ENCODE measurements at places on chromosomes 2 and 18.
A peak's percentile ranks its signal among the peaks of the same experiment; 100 is the strongest.

GRCh38 chr18:55858661-55859515 is 270.9 kb upstream of the TCF4 start:
- peak; percentile 61 for DNase-seq

DNA sequence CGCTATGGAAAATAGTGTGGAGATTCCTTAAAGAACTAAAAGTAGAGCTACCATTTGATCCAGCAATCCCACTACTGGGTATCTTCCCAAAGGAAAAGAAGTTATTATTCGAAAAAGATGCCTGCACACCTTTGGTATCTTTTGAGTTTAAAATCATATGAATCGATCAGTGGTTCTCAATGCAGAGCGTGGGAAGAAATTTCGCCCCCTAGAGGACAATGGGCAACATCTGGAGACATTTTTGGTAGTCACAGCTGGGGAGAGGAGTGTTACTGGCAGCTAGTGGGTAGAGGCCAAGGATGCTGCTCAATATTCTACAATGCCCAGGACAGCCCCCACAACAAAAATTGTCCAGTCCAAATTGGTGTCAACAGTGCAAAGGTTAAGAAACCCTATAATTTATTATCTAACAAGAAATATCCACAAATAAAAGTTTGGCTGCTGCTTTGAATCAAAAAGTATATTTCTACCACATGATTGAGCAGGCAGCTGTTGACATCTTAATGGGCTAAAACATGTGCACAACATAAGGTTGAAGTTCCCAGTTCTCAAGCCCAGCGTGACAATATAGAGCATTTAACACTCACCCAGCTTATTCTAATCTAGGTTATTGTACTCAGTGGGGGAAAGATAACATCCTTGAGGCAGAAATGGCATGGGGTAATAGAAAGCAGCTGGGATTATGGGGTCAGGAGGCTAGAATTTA is 425.7 kb downstream of the LRATD1 start:
- DNase-seq, result no peak

GRCh38 chr18:14930576-14930975 is 182.6 kb downstream of the ANKRD30B start:
- no peak for DNase-seq

- no peak for DNase-seq
These were observed 451.3 kb upstream of the VWC2L start for GRCh38 chr2:213959589-213959988.

DNA sequence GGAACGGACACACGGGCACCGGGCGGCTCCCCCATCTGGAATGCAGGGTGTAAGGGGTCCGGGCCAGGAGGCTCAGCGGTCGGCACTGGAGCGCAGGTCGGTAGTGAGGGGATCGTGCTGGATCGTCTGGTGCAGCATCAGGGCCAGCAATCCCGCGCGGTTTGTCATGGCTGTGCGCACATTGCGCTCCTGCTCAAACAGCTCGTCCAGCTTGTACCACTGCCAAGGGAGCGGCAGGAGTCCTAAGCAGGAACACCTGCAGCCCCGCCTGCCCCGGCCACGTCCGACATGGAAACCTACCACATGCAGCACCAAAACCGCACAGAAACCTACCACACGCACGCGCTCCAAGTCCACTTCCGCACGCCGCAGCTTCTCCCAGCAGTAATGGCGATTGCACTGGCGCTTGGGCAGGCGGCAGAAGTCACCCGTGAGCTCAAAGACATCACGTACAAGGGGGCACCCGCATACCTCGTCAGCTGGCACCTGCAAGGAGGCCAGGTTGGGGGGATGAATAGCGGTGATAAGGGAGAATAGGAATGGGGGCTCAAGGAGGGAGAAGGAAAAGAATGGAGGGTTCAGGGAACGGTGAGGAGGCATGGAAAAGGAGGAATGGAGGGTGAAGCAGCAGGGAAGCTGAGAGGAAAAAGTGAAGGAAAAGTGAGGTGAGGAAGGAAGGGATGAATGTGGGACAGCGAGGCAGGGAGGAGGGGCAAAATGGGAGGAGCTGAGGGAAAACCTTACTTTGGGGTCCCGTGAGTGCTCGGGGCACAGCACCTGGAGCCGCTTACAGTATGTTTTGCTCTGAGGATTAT is 1.4 kb upstream of the MBD1 start:
- DNase-seq, result no peak

DNA sequence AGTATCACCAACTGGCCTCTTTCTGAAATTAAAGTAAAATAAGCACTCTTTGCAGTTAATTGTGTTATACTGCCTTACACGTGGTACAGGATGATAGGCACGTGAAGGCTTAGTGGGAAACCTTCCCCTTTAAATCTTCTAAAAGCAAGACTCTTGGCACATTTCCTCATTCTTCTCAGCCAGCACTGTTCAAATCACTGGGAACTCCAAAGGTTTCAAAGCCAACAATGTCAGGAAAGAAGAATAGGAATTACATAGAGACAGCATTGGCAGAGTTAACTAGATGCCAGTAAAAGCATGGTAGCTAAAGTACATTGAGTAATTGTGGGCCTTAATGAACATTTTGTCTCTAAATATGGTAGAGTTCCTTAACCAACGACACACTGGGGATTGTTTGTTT is 96.4 kb downstream of the DTNA start:
- no peak for DNase-seq

GRCh38 chr2:145012806-145013205 is 492.9 kb upstream of the ZEB2 start:
- DNase-seq, result no peak

GRCh38 chr2:102140377-102140776 is 2.2 kb upstream of the IL1R1 start:
- no peak for DNase-seq
